ENCODE measurements at places on chromosomes 1 and 21.
A peak's percentile ranks its signal among the peaks of the same experiment; 100 is the strongest.

- no peak for DNase-seq
These were observed 117.9 kb downstream of the AKT3 start for GRCh38 chr1:243731974-243732625.

GRCh38 chr1:38865112-38865715 is 5.6 kb upstream of the RRAGC start:
- DNase-seq: no peak

DNA sequence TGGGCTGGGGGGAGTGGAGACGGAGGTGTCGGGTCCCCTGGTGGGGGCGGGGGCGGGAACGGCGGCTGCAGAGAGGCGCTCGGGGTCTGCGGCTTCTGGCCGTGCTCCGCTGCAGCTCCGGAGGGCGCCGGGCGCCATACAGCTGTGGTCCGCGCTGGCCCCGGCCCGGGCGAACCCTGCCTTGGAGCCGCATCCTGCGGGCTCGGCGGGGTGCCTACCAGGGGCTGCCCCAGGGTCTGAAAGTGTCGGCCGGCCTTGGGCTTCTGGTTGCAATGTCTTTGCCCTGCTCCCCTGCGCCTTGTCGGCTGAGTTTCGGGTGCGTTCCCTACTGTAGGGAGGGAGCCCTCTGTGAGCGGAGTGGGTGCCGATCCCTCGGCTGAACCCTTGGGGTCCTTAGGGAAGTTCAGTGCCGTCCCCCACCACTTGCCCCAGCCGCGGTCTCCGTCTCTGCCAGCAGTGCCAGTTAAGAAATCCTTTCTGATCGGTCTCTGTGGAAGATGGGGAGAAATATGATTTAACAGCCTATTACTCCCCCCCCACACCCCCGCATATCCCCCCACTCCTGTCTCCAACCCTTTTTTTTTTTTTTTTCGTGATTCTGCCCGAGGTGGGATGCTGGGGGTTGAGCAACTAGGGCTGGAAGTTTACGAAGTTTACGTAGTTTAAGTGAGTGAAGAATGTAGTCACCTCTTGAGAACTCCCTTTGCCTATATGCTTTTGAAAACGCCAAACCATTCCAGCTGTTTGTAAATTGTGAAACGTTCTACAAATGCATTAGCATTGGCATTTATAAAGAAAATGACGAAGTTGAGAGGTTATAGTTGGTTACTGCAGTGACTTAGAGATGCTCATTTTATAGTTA is 588 bp downstream of the NEXN start:
- no peak for DNase-seq

- peak; percentile 20 for DNase-seq
These were observed 34.7 kb upstream of the CASZ1 start for GRCh38 chr1:10830961-10831668.

DNA sequence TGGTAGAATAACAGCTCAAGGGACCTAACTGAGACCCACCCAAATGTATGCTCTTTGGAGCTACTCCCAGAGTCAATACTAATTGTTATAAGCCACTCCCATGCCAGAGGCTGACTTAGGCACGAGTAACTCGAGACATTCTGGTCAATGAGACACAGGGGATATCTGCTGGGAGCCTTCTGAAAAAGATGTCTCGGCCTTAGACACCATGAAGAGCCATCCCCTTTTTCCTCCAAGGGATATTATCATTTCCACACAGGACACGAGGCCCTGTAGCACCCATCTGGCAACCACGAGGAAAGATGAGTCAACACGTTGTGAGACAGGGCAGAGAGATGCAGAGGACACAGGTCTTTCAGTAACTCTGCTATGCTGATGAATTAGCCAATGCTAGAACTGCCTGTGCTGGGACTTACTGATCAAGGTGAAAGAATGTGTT is 30.7 kb downstream of the ITPKB start:
- DNase-seq: no peak
